ENCODE measurements at places on chromosomes 4 and X.

GRCh38 chr4:4913147-4913561, 53.7 kb downstream of the MSX1 start:
- no peak for DNase-seq

- no peak for DNase-seq
Observed at GRCh38 chr4:146857298-146857697, 88.4 kb downstream of the TTC29 start.

GRCh38 chr4:4720646-4721045, 138.8 kb upstream of the MSX1 start:
- peak; percentile 97 for DNase-seq

DNA sequence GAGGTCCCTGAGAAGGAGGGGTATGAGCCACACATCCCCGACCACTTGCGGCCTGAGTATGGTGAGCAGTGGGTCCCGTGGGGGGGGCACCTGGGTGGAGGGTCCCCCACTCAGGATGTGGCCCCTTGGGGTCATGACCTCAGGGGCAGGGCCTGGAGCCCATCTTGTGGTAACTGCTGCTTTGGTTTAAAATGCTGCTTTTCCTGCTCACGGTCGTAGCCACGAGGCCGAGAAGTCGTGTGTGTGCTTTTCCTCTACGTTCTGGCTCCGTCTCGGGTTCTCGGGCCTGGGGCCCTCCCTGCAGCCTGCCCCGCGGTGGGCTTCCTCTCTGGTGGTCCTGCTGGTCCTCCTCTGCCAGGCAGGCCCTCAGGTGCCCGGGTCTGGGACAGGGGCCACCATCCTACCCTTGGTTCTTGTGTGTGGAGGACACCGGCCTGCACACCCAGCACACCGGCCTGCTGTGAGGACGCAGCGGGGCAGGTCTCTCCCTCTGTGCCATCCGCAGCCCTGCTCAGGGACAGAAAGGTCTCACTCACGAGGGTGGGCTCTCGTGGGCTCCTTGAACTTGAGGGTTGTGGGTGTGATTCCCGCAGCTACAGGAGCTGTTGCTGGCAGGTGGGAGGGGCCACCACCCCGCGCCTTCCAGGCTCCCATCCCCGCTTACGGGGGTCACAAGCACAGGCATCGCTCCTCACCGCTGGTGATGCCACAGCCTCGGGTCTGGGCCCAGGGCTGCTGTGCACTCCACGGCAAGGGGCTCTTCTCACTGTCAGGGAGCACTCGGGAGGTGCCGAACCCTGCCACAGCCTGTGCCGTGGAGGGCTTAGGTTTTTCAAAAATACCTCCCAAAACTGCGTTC, 19.6 kb downstream of the UVSSA start:
- DNase-seq = no peak

- DNase-seq = no peak
Observed at GRCh38 chrX:136827026-136827425, 46.3 kb upstream of the ARHGEF6 start.

GRCh38 chrX:68193234-68193633, 240.1 kb downstream of the OPHN1 start:
- no peak for DNase-seq

DNA sequence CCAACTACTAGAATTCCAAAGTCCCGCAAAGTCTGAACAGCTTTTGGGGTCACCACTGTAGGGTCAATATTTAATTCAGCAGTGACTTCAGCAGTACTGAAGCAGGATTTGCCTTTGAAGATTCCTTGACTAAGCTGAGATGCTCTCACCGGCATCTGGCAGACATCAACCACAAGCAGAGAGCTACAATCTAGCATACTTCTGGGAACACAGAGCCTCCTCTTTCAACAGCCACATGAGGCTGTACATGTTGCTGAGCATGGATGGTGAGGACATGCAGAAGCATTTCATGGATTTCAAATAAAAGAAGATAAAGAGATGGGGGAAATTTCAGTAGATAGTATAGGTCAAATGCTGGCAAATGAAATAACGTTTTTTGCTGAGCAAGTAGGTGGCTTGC, 6.6 kb upstream of the ASB11 start:
- DNase-seq = no peak

GRCh38 chrX:132563976-132564375, 75.1 kb upstream of the MBNL3 start:
- DNase-seq = no peak

- DNase-seq = no peak
Observed at GRCh38 chrX:13126775-13127174, 82.4 kb upstream of the FAM9C start.

DNA sequence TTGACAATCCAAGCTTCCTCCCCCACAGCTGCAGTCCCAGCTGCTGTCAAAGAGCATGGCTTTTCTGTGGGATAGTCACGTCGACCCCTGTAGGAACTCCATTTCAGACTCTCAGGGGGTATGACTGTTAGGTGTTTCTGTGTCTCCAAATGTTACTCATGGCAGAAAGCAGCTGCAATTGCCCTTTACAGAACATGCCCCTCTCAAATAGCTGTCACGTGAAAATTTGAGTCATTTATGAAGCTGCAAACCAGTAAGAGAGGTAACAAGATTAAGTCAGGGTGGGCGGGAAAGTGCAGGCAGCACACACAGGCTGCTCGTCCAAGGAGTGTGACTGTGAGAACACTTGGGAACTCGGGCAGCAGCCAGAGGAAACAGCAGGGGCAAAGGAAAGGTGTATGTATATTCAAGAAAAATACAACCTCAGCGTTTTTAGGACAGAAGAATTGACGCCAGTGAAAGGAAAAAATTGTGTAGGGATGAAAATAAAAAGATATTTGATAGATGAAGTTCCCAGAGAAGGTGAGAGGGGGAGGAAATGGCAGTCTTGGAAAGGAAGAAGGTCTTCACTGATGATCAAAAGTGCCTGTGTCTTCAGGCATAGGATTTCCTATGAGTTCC, 66.5 kb upstream of the TMEM184C start:
- no peak for DNase-seq
